ENCODE measurements at places on chromosomes 4 and X.

GRCh38 chr4:171851295-171851694 is 38.1 kb downstream of the GALNTL6 start:
- DNase-seq = no peak

- no peak for DNase-seq
These were observed 92.5 kb downstream of the GASK1B start for GRCh38 chr4:158080354-158080753.

DNA sequence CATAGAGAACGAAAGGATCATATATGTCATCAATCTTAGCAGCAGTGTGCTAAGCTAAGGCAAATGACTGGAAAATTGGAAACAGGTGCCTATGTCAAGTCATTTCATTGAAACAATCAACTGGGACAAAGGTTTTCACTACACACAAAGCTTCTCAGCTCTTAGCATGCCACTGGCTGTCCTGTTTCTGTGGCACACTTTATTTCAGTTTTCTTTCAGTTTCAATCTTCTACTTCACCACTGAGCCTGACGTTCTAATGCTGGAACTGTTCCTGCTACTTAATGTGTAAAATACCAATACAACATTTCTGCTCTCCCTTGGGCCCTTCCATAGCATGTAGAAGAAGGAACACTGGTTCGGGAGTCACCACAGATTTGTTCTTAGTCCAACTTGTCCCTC is 378.3 kb upstream of the FMR1 start:
- DNase-seq = no peak

DNA sequence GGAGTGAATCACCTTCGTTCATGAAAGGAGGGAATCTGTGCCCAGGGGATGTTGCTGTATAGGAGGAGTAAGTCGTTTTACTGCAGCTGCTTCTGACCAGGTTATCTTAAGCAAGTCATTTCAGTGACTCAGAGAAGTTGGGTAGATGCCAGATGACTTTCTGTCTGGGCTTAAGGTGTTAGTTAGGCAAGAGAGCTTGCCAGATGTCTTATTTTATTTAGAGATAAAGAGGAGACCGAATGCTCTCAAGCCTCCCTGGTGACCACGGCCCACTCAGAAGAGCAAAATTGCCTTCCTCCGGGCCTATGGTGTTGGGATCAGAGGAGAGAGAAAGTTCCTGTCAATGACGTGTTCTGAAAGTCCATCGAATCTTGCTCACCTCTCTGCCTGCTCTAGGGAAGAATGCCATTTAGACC is 16.3 kb upstream of the ZNF827 start:
- no peak for DNase-seq

- no peak for DNase-seq
These were observed 88.9 kb downstream of the COX7B2 start for GRCh38 chr4:46820154-46820553.

DNA sequence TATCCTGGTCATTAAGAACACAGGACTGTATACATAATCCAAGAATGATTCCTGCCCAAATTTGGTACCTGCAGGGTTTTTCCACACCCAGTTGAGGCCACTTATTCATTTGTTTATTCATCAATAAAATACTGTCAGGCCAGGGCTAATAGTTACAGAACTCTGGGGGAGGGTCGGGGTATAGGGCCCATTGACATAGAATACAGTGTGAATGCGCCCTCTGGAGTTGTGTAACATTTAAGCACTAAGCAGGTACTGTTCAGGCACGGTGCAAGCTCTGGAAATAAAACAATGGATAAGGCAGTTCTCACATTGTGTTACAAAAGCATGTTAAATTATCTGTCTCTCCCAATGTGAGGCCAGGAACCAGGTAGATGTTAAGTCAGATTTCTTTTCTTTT is 30.8 kb upstream of the LRBA start:
- DNase-seq = no peak

DNA sequence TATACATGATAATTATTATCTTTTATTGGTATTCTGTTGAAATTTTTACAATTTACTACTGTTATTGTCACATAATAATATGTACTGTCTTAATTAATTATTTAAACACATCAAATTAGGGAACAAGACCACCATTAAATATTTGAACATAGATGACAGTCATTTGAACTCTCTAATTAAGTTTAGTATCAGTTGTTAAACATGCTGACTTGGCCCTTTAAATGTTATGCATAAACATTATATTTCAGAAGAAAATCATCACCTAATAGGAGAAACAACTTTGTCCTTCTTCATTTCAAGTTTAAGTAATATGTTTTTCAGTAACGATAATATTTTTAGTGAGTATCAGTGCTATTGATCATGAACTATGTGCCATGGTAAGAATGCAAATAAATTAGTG is 623.5 kb upstream of the GNPDA2 start:
- DNase-seq = no peak

GRCh38 chr4:154009191-154009590 is 220.3 kb upstream of the SFRP2 start:
- no peak for DNase-seq

DNA sequence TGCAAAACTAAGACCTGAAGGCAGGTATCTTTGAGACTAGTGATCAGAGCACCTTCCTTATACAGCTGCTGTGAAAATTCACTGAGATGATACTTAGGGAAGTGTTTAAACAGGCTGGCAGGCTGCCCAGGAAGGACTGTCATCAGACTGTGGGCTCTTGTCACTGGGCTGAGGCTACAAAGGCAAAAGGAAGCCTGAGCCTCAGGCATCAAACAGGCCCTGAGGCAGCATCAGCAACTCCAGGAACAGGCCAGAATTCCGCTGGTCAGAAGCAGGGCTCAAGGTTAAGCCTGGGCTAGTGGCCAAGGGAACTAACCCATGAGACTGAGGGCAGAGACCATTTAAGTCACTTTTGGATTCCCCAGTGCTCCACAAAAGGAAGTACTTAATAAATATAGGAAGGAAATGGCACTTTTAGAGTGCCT is 12.8 kb downstream of the PJA1 start:
- no peak for DNase-seq

GRCh38 chr4:1463088-1463926 is 57.1 kb upstream of the NKX1-1 start:
- DNase-seq = no peak

- DNase-seq = no peak
These were observed 15.3 kb upstream of the PUDP start for GRCh38 chrX:7163146-7163677.

- DNase-seq = no peak
These were observed 146.1 kb downstream of the PTTG2 start for GRCh38 chr4:38106311-38106710.

DNA sequence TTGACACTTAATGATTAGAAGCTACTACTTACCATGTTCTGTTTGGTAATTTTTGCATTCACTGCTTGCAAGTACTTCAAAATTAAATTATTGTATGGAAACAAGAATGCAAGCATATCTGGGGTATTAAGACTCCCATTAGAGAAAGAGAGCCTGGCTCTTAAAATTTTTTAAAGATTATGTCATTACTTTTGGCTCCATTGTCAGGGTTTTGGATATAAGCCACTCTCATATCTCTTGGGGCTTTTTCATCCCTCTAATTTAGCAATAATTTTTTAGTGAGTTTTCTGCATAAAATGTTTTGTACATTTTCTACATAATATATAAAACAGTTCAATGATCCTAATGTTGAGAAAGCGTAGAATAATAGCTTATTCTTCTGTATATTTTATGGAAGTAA is 49.4 kb downstream of the SLC9A6 start:
- no peak for DNase-seq
